ENCODE measurements at places on chromosomes 16 and 17.
A peak's percentile ranks its signal among the peaks of the same experiment; 100 is the strongest.

DNA sequence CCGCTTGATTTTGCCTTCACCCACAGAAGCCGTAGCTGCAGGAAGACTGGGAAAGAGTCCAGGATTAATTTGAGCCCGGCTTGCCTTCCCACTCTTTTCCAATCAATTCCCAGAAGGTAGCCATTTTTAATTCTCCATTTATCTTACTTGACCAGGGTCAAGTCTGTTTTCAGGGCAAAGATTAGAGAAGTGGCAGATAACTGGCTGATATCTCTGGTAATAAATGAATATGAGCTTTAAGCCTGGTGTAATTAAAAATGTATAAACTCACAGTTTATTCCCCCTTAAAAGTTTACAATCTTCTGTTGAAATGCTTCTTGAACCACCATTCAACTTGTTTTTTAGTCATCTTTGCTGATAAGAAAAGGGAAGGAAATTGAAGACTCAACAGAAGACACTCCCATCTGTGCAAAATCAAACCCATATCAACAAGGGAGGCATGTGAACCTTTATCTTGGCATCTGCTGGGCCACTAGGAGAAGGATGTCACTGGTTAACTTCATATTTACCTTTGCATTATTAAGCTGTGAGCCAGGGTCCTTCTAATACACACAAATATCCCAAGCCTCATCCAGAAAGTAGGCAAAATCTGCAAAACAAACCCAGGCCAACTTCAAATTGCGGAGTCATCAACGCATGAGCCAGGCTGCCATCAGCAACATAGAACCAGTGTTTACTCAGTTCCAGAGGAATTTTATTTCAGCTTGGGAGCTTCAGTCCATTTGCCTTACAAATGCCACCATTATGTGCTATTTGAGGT lies 314.6 kb upstream of the MAF start:
- DNase-seq, result no peak

GRCh38 chr17:39753514-39754160 lies 15.9 kb downstream of the GRB7 start:
- peak; percentile 52 for DNase-seq

DNA sequence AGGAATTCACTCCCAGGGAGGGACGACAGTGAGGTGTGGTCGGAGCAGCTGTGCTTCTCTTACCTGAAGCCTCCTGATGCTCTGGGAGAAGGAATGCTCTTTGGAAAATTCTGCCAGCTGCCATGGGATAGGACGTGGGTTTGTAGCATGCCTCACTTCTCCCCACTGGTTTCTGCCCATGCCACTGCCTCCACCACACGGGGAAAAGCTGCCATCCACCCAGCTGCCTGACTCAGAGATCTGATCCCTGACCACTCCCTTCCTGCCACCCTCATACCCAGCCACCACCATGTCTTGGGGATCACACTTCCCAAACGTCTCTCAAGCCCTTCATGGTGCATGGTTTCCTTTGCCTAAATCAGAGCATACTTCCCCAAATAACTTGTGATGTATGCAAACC lies 80.0 kb downstream of the CPPED1 start:
- no peak for DNase-seq

DNA sequence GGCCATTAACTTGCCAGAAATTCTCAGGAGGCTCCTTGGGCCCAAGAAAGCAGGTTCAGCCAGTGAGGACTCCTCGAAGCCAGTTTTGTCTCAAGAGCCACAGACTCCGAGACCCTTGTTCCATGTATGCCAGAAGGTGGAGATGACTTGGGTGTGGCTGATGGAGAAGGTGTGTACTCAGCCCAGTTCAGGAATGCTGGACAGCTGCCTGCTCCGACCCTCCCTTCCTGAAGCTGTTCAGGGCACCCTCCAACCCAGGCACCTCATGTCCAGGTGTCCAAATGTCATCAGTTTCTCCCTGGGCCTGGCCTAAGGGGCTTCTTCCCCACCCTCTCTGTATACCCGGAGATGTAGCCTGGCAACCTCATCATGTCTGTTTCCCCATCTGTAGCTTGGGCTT lies 40.2 kb downstream of the NOG start:
- no peak for DNase-seq

GRCh38 chr17:1834380-1835149 lies 4.8 kb downstream of the RPA1 start:
- no peak for DNase-seq

GRCh38 chr16:84453061-84453752 lies 51.3 kb downstream of the MEAK7 start:
- DNase-seq, result no peak

DNA sequence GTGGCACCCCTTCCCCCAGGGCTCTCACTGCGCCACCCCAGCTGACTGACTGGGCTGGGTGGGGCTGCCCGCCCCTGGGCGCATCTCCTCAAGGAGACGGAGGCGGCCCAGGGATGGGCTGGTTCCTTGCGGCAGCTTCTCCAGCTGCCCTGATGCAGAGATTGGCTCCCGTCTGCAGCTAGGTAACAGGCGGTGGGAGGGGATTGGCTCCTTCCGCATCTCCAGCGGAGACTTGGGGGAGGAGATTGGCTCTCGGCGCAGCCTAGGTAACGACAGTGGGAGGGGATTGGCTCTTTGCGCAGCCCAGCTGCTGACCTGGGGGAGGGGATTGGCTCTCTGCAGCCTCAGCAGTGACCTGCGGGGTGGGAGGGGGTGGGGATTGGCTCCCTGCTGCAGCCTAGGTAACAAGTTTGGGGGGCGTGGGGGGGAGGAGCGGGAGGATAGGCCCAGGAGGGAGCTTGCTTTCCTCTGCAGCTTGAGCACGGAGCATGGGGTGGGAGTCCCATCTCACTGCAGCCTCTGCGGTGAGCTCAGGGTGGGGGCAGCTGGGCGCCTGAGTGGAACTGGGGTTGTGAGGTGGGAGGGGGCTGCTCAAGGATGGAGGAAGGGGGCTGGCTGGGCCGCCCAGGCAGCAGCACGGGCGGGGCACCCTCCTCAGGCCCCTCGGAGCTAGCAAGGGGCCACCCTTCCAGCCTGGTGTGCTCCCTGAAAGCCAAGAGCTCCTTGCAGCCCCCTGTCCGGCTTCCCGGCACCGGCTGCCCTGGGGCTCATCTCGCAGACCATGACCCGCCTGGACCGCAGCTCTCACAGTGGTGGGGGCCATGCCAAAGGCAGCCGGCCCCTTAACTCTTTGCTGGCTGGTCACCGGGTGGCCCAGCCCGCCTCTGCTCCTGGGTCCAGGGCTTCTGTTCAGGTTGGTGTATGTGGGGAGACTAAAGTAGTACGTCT lies 6.4 kb downstream of the NFE2L1 start:
- DNase-seq, result no peak

DNA sequence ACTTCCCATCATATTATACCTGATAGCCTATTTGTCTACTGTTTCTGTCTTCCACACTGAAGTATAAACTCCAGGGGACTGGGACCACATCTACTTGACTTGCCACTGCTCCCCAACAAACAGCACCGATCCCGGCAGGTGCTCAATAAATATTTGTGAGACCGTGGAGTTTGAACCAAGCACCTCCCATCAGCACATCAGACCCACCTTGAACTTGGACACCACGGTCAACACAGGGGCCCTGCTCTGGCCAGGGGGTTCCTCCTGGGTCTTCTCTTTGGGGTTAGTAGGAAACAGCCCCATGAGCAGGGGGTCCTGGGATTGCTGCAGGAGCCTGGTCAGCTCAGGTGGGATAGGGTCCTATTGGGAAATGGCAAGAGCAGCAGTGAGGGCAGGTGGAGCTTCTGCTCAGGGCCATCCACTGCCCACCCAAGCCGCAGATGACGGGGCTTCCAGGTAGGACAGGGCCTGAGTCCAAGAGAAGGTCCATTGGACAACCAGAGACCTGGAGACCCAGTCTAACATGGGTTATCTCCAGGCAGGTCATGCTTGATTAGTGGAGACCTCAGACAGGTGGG lies 19.9 kb downstream of the ZNHIT3 start:
- DNase-seq, result no peak

- no peak for DNase-seq
Measured at GRCh38 chr17:700504-701094, 14.0 kb downstream of the VPS53 start.

DNA sequence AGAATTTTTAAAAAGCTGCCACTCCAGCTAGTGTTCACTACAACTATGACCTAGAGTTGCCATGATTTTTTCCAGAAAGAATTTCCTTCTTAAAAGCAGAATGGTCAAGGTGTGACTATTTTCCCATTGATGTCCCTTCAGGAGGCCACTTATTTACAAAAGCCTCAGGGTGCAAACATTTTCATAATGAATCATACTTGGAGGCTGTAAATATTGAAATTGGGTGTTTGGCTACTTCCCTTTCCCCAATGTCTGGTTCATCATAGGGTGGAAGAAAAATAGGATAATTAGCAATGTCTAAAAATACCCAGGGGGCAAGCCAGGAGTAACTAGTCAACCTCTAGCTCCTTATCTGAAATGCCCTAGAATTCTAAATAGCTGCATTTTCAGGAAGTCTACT lies 18.8 kb downstream of the AXIN2 start:
- no peak for DNase-seq
